Type B pancreatic cell (in vitro differentiated cells): ENCODE measurements at places on chromosomes 6 and 20. TPM values are rescaled to one million over a fixed set of nuclear protein-coding genes. Genes with fewer than 3 reads are reported as not detected.

The FANCE gene
- total RNA-seq, result 11.6 and 12.8 TPM in 2 replicates

DNA sequence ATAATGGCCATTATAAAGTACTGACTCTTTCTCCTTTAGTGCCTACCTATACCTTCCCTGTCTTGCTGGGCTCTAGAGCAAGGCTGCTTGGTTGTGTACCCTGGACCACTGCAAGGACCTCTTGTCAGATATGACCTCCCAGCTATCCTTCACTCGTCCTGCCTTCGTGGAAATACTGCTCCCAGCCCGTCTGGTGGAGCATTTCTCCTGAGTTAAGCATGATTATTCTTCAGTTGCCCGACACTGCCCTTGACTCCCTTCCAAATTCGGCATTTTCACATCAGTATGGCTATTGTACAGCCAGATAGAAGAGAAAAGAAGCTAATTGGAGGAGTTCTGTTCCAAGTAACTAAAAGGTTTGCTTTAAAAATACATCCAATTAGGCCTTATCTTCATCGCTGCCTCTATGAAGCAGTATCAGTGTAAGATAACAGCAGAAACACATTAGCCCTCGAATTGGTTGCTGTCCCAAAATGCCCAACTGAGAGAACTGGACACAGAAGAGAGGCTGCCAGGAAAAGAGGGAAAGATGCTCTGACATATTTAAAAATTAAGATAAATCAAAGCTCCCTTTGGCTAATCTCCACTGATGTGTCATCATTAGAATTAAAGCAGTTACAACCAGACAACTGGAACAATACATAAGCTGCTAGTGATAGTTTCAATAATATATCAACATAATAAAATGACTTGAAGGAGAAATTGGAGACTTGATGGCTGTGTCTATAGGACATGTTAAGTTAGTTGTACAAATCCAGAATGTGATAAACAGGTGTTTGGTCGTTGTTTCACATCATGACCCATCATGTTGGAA, 54.4 kb downstream of the OPRM1 start:
- H3K4me3 ChIP-seq, result no peak overlapping the region
- no peaks in the 10 kb centered on the region for H3K27me3 ChIP-seq
- H3K4me1 ChIP-seq, result no peaks in the 10 kb centered on the region
- DNase-seq, result no peak
- H3K27ac ChIP-seq, result no peak overlapping the region

DNA sequence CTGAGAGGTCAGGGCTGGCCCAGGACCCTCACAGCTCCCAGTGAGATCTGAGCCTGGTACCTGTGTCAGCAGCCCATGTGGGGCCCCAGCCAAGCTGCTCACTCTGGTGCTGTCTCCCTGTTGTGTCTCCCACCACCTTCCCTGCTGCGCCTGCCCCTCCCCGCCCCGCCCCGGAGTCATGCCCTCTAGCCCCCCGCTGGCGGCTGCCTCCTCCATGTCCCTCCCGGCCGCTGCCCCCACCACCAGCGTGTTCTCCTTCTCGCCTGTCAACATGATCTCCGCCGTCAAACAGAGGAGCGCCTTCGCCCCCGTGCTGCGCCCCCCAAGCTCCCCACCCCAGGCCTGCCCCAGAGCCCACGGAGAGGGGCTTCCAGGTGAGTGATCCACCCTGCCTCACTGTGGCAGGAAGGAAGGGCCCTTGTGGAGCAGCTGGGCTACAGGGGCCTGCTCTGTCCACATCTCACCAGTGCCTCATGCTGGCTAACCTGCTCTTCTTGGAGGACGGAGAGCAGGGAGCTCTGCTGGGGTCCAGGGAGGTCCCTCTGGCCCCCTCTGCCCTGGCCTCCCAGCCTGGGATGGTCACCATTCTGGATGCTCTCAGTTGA, 44.9 kb downstream of the CPXM1 start:
- peaks cover 59% of the 10 kb centered on the region for H3K27me3 ChIP-seq
- no peak overlapping the region for H3K4me3 ChIP-seq
- H3K27ac ChIP-seq, result no peak overlapping the region
- H3K4me1 ChIP-seq, result peaks cover 15% of the 10 kb centered on the region
- no peak for DNase-seq
- no peaks in the 10 kb centered on the region for H3K36me3 ChIP-seq

DNA sequence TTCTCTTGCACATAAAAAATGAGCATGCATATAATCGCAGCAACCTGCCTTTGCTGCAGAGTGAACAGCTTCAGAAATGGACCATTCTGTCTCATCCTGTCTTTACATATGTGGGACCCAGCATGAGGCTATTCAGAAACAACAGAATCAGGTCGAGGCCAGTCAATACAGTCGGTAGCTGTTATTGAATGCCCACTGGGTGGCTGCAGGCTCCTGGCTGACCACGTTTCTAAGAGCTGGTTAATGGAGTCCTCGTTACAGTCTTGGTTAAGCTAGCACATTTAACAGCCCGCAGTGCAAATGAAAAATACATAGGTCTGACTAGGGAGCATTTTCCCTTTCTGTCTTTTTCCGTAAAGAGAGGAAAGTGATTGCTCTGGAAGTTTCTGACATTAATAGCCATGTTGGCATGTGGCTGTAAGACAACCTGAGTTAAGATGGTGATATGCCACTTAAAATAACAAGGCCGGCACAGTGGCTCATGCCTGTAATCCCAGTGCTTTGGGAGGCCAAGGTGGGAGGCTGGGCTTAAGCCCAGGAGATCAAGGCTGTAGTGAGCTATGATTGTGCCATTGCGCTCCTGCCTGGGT, 75.0 kb downstream of the SHLD1 start:
- no peaks in the 10 kb centered on the region for H3K27me3 ChIP-seq
- H3K36me3 ChIP-seq, result no peaks in the 10 kb centered on the region
- DNase-seq, result no peak
- peaks cover 6% of the 10 kb centered on the region for H3K4me1 ChIP-seq
- no peak overlapping the region for H3K4me3 ChIP-seq

- H3K27me3 ChIP-seq, result no peaks in the 10 kb centered on the region
- H3K4me3 ChIP-seq, result no peak overlapping the region
- peaks cover 13% of the 10 kb centered on the region for H3K4me1 ChIP-seq
- H3K36me3 ChIP-seq, result no peaks in the 10 kb centered on the region
- no peak for DNase-seq
Observed at GRCh38 chr6:100269189-100269588, 195.5 kb downstream of the SIM1 start.

- no peaks in the 10 kb centered on the region for H3K36me3 ChIP-seq
- no peak overlapping the region for H3K27ac ChIP-seq
- no peaks in the 10 kb centered on the region for H3K27me3 ChIP-seq
Observed at GRCh38 chr6:38554700-38555413, 84.9 kb downstream of the BTBD9 start.

DNA sequence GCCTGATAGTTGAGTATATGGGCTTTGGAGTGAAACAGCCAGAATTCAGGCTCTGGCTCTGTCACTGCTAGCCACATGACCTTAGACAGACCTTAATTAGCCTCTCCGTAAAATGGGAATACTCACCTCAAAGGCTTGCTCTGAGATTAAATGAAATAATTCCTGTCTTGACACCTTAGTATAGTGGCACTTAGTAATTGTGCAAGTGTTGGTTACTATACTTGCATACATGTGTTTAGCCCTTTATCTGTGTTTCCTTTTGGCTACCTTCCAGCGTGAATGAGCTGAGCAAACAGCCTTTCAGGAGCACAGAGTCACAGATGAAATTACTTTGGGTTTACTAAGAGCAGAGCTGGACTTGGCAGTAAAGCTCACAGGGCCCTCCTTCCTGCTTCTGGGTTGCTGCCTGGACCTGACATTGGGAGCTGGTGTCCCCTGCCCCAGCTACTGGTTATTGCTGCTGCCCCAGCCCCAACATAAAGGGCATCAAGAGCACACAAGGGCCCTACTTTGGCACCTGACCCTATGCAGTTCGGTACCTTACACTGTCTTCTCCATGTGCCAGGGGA, 32.8 kb downstream of the CD164 start:
- peaks cover 5% of the 10 kb centered on the region for H3K4me1 ChIP-seq
- peak overlapping the region; percentile 56 for H3K27ac ChIP-seq
- H3K27me3 ChIP-seq, result no peaks in the 10 kb centered on the region
- no peak overlapping the region for H3K4me3 ChIP-seq
- DNase-seq, result no peak

The OPN5 gene
- 4.6 TPM in 1 of 2 replicates, not detected in the other for total RNA-seq

DNA sequence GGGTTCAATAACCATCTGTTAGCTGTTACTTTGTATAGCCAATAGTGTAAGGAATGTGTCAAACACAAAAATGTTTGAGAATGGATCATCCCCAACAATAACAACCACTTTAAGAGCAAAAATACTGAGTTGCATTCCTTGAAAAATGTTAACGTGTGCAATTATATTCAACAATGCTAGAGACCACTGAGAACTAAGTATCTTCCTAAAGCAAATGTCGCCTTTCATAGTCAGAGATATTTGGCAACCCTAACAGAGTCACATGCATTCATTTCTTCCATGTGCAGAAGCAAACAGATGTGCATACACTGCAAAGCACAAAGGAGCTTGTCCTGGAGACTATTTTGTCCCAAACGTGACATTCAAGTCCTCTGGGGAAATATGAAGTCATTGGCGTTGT, 448.6 kb downstream of the GJA1 start:
- peaks cover 14% of the 10 kb centered on the region for H3K4me1 ChIP-seq
- no peak for DNase-seq
- no peak overlapping the region for H3K4me3 ChIP-seq
- H3K27me3 ChIP-seq, result no peaks in the 10 kb centered on the region

- H3K4me3 ChIP-seq, result no peak overlapping the region
- no peaks in the 10 kb centered on the region for H3K36me3 ChIP-seq
- no peak overlapping the region for H3K27ac ChIP-seq
- peaks cover 26% of the 10 kb centered on the region for H3K27me3 ChIP-seq
- H3K4me1 ChIP-seq, result no peaks in the 10 kb centered on the region
Observed at GRCh38 chr6:159914565-159914923, 23.8 kb downstream of the MAS1 start.

The LINC00237 gene
- total RNA-seq, result not detected in 2 replicates

- peaks cover 7% of the 10 kb centered on the region for H3K4me1 ChIP-seq
- H3K4me3 ChIP-seq, result peak overlapping the region; percentile 13
- H3K27ac ChIP-seq, result peak overlapping the region; percentile 39
Observed at GRCh38 chr20:9166153-9166780, 97.4 kb downstream of the PLCB4 start.

The PRRT1 gene
- 1.00 and 2.7 TPM in 2 replicates for total RNA-seq

The CTCFL gene
- 0.07 TPM in 2 replicates for total RNA-seq

DNA sequence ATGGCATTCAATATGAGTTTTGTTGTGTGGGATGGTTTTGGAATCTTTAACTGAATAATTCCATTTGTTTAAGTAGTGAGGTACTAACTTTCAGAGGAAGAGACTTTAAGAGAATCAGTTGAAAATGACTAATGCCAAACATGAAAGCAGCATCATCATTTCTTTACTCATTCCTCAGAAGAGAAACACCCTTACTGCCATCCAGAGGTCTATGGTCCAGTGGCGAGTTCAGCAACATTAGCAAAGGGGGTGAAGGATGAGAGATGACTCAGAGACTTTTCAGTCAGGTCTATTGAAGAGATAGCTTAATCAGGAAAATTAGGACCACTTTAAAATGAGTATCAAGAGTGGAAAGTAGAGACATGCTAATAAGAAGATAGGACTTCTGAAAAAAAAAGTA, 118.8 kb downstream of the COL19A1 start:
- H3K4me1 ChIP-seq, result no peaks in the 10 kb centered on the region
- no peak overlapping the region for H3K27ac ChIP-seq
- no peak overlapping the region for H3K4me3 ChIP-seq
- no peaks in the 10 kb centered on the region for H3K36me3 ChIP-seq
- H3K27me3 ChIP-seq, result no peaks in the 10 kb centered on the region

- no peaks in the 10 kb centered on the region for H3K4me1 ChIP-seq
- H3K4me3 ChIP-seq, result no peak overlapping the region
- H3K27ac ChIP-seq, result no peak overlapping the region
- no peaks in the 10 kb centered on the region for H3K36me3 ChIP-seq
- no peak for DNase-seq
Observed at GRCh38 chr6:48401016-48401415, 290.0 kb upstream of the PTCHD4 start.

- H3K27ac ChIP-seq, result no peak overlapping the region
- H3K4me3 ChIP-seq, result no peak overlapping the region
- no peaks in the 10 kb centered on the region for H3K4me1 ChIP-seq
- H3K27me3 ChIP-seq, result peaks cover 8% of the 10 kb centered on the region
- no peaks in the 10 kb centered on the region for H3K36me3 ChIP-seq
Observed at GRCh38 chr20:2399390-2399789, 18.7 kb downstream of the TGM6 start.

- peaks cover 77% of the 10 kb centered on the region for H3K4me1 ChIP-seq
- peak overlapping the region; percentile 21 for H3K27ac ChIP-seq
- peaks cover 55% of the 10 kb centered on the region for H3K36me3 ChIP-seq
- no peak overlapping the region for H3K4me3 ChIP-seq
- no peaks in the 10 kb centered on the region for H3K27me3 ChIP-seq
- no peak for DNase-seq
Observed at GRCh38 chr20:57237585-57237953, 28.9 kb downstream of the BMP7 start.

- H3K4me3 ChIP-seq, result no peak overlapping the region
- peaks cover 19% of the 10 kb centered on the region for H3K4me1 ChIP-seq
- peaks cover 12% of the 10 kb centered on the region for H3K27me3 ChIP-seq
Observed at GRCh38 chr20:48155268-48155667, 370.0 kb upstream of the SULF2 start.

DNA sequence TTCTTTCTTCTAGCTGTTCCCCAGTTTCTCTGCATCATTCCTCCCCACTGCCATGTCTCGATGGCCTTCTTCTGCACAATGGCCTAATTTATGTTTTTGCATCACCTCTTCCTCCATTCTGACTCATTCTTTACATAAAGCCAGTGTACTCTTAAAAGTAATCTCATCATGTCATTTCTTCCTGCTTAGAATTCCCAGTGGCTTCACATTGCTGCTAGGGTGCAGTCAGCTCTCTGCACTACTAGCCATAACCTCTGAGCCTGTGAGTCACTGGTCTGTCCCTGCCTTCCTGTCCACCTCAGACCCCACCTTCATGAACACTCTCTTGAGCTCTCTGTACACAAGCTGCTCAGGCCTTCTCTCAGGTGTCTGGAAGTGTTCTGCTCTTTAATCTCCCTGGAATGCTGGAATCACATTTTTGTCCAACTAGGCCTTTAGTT, 24.1 kb upstream of the TRIM27 start:
- peak overlapping the region; percentile 49 for H3K27ac ChIP-seq
- H3K4me1 ChIP-seq, result peaks cover 15% of the 10 kb centered on the region
- no peak overlapping the region for H3K4me3 ChIP-seq
- H3K36me3 ChIP-seq, result no peaks in the 10 kb centered on the region
- peaks cover 11% of the 10 kb centered on the region for H3K27me3 ChIP-seq

GRCh38 chr20:20549704-20550103, 162.7 kb downstream of the RALGAPA2 start:
- H3K4me3 ChIP-seq, result no peak overlapping the region
- no peaks in the 10 kb centered on the region for H3K36me3 ChIP-seq
- H3K4me1 ChIP-seq, result peaks cover 10% of the 10 kb centered on the region
- H3K27ac ChIP-seq, result peak overlapping the region; percentile 87
- DNase-seq, result no peak

GRCh38 chr6:105592329-105592728, 189.4 kb upstream of the PREP start:
- peaks cover 15% of the 10 kb centered on the region for H3K4me1 ChIP-seq
- H3K4me3 ChIP-seq, result no peak overlapping the region
- DNase-seq, result no peak
- H3K27ac ChIP-seq, result no peak overlapping the region

- no peak overlapping the region for H3K4me3 ChIP-seq
- H3K27ac ChIP-seq, result peak overlapping the region; percentile 31
- DNase-seq, result no peak
- peaks cover 39% of the 10 kb centered on the region for H3K4me1 ChIP-seq
- H3K36me3 ChIP-seq, result no peaks in the 10 kb centered on the region
Observed at GRCh38 chr6:43123461-43124314, 47.4 kb upstream of the SRF start.

The SDC4 gene
- total RNA-seq, result 67.2 and 133 TPM in 2 replicates

The SEL1L2 gene
- not detected in 2 replicates for total RNA-seq

The CDS2 gene
- total RNA-seq, result 41.5 and 44.4 TPM in 2 replicates

The NRSN1 gene
- 0.17 TPM in 1 of 2 replicates, not detected in the other for total RNA-seq

- H3K4me1 ChIP-seq, result no peaks in the 10 kb centered on the region
- H3K27ac ChIP-seq, result no peak overlapping the region
Observed at GRCh38 chr6:168799067-168799466, 358.1 kb downstream of the SMOC2 start.
